ENCODE measurements at places on chromosomes 5 and 9.

DNA sequence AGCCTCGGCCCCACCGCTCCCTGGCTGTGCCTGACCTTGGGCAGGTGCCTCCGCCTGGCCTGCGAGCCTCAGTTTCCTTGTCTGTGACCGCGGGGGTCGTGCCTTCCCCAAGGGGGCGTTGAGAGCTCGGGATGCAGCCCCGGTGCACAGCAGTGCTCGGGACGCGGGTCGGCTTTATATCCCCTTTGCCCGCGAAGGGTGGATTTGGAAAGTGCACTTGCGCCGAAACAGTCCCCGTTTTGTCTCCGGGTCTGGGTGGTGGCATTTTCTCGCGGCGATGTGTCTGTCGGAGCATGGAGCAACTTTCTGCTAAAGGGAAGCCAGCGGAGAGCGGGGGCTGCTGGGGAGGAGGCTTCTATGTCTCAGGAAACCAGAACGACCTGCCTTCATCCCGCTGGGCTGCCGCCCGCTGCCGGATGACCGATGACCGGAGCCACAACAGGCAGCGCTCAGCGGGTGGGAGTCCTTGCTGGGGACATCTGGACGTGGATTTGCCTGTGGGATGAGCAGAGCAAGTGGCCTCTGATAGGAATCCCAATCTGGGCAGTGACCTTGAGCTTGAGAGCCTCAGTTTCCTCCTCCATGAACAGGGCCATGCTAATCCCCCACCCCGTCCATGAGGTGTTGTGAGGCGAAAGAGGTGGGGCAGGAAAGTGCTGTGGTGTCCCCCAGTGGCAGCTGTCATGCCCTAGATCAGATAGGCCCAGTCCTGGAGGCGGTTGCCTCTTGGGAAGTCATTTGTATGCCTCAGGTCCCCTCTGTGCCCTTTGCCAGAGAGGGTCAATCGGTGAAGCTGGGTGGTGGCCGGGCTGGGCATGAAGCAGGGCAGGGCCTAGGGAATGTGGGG lies 651 bp downstream of the HRH2 start:
- DNase-seq: no peak

DNA sequence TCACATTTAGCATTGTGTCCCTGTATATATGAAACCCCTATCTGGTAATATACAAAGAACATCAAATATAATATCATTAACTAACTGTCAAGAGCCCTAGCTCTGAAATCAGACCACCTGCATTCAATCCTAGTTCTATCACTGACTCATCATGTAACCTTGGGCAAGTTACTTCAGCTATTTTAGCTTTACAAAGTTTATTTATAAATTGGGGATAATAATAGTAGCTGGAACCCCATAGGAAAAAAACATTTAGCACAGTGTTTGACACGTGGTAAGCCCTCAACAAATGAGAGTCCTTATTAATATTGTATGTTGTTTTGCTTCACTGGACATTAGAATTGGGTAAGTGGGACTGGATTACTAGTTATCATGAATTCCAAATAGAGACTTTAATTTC lies 157.5 kb downstream of the EBF1 start:
- peak; percentile 5 for DNase-seq

DNA sequence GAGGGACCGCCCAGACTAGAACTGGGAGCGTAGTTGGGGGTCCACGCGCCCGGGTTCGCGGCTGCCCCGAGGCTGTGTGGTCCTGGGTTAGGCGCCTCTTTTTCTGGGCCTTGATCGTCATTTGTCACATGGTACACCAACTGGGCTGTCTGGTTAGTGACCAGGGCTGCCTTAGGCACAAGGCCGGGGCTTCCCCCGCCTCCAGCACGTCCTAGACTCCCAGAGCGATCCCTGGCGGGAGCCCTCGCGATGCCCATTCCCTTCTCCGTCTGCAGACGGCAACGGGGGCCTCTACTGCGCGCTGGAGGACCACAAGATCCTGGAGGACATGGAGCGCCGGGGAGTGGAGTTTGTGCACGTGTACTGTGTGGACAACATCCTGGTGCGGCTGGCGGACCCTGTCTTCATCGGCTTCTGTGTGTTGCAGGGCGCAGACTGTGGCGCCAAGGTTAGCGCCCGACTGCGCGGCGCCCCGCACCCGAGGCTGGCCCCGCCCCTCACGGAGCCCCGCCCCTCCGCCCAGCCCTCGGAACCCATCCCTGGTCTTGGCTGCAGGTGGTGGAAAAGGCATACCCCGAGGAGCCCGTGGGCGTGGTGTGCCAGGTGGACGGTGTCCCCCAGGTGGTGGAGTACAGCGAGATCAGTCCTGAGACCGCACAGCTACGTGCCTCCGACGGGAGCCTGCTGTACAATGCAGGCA lies 1.5 kb downstream of the UAP1L1 start:
- no peak for DNase-seq

- DNase-seq: peak; percentile 100
Measured at GRCh38 chr5:74543162-74543995, 97.1 kb downstream of the ENC1 start.

DNA sequence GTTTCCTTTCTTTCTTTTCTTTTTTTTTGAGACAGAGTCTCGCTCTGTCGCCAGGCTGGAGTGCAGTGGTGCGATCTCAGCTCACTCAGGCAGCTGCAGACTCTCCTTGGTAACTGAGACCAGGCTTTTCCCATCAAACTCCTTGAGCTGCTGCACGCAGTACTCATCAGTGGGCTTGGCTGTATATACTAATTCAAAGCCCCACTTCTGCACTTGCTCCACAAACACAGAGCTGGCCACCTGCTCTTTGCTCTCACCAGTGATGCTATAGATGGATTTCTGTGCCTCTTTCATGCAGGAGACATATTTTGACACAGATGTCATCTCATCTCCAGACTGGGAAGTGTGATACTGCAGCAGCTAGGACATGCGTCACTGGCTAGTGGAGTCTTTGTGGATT lies 252.7 kb downstream of the AP3B1 start:
- no peak for DNase-seq

- DNase-seq: no peak
Measured at GRCh38 chr9:98625728-98626127, 83.0 kb downstream of the GABBR2 start.

DNA sequence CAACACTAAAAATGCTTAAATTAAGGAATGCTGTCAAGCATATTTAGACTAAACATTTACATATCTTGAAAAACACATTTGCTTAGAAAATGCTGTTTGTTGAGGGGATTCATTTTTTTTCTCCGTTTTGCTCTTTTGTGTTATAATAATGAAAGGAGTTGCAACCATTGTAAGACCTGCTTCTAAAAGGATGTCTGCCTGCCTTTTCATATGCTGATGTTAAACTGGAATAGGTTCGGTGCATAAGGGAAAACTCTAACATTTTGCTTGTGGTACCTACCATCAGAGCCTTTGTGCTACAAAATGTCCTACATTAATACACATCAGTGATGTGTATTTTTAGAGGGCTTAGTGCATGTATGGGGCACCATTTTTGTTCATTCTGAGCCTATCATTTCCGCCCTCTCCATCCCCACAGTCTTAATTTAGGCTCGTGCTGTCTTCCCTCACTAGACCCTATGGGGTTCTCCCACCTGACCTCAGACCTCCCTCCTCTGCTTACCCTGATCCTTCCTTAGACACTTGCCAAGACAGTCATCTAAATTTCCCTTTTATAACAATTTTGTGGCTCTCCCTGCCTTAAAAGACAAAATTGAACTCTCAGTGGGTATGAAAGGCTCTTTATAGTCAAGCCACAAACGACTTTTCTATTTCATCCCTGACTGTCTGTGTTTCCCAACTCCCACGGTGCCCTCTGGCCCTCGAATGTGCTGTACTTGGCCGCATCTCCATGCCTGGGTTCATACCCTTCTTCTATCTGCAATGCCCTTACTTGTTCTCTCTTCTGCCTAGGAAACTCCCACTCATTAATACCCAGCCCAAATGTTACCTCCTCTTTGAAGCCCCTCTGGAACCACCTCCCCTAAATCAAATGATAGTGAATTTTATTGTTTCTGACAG lies 61.2 kb downstream of the CMYA5 start:
- no peak for DNase-seq

DNA sequence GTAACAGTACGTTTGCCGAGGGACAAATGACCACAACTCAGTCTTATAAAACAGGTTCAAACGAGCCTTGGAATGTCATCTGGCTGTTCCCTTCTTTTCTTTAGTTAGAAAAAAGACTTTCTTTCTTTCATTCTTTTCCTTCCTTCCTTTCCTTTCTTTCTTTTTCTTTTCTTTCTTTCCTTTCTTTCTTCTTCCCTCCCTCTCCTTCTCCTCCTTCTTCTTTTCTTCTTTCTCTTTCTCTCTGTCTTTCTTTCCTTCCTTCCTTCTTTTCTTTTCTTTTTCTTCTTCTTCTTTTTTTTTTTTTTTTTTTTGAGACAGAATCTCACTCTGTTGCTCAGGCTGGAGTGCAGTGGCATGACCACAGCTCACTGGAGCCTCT lies 9.7 kb upstream of the LAMC3 start:
- no peak for DNase-seq

DNA sequence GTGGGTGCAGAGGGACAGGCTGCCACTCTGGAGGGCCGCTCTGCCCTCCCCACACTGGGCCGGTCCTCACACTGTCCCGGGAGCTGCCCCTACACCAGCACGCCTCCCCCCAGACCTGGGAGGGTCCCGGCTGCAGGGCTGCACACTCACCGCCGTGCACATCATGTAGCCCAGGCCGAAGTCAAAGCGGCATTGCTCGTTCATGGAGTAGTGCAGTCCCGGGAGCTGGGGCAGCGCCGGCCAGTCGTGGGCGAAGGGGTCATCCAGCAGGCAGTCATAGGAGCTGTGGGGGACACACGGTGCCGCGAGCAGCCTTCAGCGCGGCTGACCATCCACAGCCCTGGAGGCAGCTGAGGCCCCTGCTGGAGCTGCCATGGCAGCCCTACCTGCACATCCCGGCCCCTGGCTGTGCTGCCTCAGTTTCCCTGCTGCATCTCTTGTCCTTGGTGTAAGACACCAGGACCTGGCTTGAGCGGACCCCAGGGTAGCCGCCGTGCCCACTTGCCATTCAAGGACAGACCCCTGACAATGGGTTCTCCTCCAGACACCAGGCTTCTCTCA lies 93.2 kb downstream of the ZNF354C start:
- no peak for DNase-seq

GRCh38 chr9:101586651-101587050 lies 8.1 kb downstream of the PPP3R2 start:
- DNase-seq: peak; percentile 15

- DNase-seq: no peak
Measured at GRCh38 chr5:149154650-149155049, 13.4 kb downstream of the ABLIM3 start.

- no peak for DNase-seq
Measured at GRCh38 chr5:115313052-115313451, 16.6 kb upstream of the CCDC112 start.

DNA sequence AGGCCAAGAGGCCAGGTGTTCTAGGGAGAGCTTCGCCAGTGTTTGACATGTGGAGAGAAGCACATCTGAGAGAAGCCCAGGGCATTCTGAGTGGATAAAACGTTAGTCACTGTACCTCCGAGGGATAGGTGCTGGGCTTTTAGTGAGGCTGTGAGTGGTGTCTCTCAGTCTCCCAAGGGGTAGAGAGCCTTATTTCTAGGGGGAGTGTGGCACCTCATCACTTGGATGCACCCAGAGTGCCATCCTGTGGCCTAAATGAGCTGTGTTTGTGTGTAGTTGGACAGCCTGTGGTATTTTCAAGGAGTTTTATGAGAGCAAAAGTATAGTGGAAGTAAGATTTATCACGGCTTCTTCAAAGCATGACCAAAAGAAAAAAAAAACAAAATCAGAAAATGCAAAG lies 1046.9 kb upstream of the WWC1 start:
- DNase-seq: peak; percentile 33

DNA sequence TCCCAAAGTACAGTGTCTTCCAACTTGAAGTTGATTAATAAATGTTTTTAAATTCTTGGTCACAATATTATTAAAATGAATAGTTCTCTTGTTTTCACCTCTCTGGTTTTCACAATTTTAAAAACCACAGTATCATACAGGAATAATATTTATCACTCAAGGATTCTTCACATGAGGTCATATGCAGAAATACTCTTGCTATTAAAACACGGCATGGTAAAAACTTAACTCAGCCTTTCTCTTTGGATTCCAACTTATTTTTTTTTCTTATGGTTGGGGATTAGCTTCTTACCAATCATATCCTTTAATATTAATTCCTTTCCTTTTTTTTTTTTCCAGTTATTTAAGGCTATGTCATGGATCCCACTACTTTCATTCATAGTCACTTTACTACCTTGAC lies 289.4 kb downstream of the ADAMTS6 start:
- no peak for DNase-seq

DNA sequence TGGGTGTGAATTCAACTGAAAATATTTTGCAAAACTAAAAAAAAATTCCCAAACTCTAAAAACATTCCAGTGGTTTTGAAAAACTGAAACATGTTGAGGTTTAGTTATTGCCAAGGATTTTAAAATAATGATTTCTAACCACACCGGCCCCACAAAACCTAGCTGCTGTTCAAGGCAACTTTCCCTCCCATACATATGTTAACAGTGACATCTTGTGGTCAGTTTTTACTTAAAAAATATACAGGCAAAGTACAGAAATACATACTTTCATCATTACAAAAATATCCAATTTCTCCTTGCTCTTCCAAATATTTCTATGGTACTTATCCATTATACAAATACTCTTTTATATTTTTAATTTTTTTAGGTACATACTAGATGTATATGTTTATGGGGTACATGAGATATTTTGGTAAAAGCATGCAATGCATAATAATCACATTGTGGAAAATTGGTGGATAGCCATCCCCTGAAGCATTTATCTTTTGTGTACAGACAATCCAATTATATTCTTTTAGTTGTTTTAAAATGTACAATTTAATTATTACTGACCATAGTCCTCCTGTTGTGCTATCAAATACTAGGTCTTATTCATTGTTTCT lies 34.4 kb upstream of the MRPS30 start:
- DNase-seq: peak; percentile 41

DNA sequence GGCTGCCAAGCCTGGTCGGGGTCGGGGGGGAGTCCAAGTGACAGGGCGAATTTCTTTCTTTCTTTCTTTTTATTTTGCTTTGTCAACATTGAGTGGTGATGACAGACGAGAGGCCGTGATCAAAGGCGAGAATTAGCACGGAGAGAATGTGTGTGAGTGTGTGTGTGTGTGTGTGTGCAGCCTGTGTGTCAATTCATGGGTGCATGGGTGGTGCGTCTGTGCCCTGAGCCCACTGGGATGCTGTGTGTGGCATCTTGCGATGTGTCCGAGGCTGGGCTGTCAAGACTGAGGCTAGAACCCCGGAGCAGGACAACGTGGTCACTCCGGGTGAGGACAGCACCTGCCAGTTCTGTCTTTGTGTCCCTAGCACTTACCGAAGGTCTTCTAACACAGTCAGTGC lies 4.7 kb upstream of the FIBCD1 start:
- no peak for DNase-seq

- no peak for DNase-seq
Measured at GRCh38 chr9:115517335-115518075, 399.5 kb upstream of the TNC start.

DNA sequence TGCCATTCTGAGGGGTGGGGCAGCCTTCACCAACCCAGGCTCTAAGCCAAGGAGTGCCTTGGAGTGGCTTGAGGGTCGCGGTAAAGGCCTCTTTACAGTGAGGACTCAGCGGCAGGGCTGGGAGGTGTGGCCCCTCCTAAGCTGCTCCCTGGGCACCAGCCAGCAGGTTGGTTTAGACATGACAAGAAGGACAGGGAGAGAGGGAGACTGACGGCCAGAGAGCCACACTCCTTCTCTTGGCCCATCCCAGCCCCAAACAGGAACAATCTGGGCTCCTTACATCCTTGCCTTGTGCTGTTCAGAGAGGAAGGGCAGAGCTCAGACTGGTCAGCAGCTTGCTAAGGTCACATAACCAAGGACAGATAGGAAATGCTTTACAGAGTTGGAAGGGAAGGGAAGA lies 94.5 kb downstream of the LMX1B start:
- DNase-seq: no peak

GRCh38 chr5:50898966-50899365 lies 232.5 kb downstream of the PARP8 start:
- DNase-seq: no peak

- DNase-seq: no peak
Measured at GRCh38 chr9:79551586-79551985, 20.2 kb upstream of the TLE4 start.
